ENCODE measurements at places on chromosomes 12 and 14.

DNA sequence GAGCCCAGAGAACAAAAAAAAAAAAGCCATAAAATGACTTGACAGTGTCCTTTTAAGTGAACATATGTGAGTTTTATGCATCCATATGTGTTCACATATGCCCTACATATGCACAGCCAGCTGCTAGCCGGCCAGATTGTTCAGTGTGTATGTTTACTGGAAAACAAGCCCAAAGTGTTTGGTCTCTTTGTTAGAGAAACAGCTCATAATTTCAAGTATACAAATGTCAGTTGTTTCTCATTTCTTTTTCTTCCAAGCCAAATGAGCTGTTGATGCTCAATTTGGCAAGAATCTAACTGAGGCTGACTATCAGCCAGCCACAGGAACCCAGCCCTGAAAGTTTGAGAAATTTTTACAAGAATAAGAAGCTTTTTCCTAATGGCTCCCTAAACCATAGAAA is 60.8 kb upstream of the TSPAN8 start:
- no peak for DNase-seq

DNA sequence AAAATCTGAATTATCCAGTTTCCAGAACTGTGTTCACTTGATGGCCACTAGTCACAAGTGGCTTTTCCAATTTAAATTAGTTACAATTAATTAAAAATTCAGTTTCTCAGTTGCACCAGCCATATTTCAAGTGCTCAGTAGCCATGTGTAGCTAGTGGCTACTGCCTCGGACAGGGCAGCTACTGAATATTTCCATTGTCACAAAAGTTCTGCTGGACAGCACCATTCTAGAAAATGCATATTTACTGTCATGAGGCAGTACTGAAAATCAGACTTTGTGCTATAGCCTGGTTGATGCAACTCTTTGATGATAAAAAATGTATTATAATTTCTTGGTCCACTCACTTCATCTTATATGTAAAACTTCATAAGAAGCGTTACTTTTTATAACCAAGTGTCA is 11.5 kb upstream of the OVCH1 start:
- no peak for DNase-seq

- DNase-seq, result no peak
These were observed 29.3 kb downstream of the DIO3 start for GRCh38 chr14:101590616-101591015.

DNA sequence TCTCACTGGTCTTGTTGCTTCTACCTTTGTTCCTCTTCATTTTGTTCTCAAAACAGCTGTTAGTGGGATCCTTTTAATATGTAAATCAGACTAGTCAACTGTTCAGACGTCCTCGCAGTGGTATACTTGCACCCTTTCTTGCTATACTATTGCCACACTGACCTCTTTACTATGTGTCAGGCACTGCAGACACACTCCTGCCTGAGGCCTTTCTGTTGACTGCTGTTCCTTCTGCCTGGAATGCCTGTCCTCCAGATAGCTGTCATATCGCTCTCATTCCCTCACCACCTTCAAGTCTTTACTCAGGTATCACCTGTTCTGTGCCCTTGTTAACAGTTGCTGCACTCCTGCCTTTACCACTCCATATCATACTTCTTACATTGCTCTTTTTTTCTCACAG is 90.0 kb upstream of the TMEM263 start:
- no peak for DNase-seq

- no peak for DNase-seq
These were observed 158.4 kb downstream of the FBXL14 start for GRCh38 chr12:1436015-1436414.

- no peak for DNase-seq
These were observed 9.0 kb downstream of the PLEKHA5 start for GRCh38 chr12:19138551-19138950.

DNA sequence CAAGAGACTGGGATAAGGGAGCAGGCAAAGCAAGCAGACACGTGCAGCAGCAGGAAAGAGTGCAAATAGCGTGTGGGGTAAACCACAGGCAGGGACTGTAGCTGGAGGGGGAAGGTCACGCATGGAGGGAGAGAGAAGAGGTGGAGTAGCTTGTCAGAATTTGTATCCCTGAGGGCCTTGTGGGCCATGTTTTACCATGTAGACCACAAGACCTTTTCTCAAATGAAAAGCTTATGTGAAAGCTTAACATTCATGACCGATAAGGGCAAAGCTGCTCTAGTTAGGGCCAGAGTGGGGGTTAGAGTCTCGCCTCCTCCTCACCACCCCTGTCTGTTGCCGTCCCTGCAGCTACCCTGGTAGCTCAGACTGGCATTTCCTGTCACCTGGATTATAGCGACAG is 152.9 kb upstream of the E2F7 start:
- DNase-seq, result no peak

- DNase-seq, result no peak
These were observed 1.1 kb upstream of the C14orf132 start for GRCh38 chr14:96037891-96038557.

GRCh38 chr14:57390806-57391516 is 575 bp downstream of the NAA30 start:
- DNase-seq, result no peak

GRCh38 chr14:53714495-53715192 is 242.0 kb downstream of the BMP4 start:
- no peak for DNase-seq

GRCh38 chr12:118521036-118521370 is 144.6 kb downstream of the SUDS3 start:
- no peak for DNase-seq

- no peak for DNase-seq
These were observed 12.9 kb downstream of the RIOX1 start for GRCh38 chr14:73503648-73504047.

- DNase-seq, result no peak
These were observed 41.4 kb downstream of the ACTN1 start for GRCh38 chr14:68937471-68938270.

DNA sequence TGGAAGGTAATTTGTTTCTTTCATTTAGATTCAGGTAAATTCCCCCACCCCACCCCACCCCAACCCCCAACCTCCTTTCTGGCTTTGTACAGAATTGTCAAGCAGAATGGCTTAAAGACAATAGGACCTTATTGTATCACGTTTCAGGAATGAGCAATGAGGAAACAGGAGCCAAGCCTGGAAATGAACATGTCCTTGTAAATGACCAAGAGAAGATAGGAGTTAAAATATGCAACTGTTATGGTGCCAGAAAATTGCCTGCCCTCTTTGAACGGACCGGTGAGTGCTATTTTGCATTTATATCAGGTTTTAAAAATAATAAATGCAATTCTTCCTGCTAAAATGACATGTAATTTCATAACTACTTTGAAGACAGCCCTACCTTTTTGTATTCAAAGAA is 141.6 kb upstream of the PELI2 start:
- DNase-seq, result no peak

DNA sequence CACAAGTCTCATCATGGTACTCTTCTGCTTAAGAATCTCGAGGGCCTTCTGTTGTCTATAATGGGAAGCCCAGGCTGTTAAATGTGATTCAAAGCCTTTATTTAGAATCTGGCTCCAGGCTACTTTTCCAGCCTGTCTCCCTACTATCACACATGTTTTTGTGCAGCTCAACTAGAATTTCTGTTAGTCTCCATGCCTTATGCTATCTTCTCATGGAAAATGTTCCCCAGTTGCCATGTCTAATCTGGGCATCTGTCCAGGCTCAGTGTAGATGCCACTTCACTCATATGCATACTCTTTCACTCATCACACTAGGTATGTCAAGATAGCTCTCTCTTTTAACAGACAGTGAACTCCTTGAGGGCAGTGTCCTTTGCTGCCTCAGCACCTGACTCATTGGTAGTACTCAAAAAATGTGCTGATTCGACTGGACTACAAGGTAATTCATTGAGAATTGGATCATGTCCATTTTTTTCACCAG is 145.3 kb downstream of the TTLL5 start:
- DNase-seq, result no peak

DNA sequence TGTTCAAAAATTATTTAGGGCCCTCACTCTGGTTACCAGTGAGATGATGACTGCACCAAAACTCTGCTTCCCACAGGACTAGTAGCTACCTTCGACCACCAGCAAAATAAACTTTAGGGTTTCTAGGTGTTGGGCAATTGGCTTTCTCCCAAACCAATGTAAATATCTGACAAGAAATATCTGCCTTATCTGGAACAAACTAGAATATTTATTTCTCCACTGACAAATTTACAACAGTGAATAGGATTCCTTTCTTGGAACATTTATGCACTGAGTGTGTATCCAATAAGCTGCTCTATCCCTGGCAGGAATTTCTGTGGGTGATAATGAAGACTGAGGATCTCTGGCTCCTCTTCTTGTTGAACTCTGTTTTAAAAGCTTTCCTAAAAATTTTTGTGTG is 148.6 kb downstream of the SLC6A15 start:
- DNase-seq, result no peak

GRCh38 chr12:117972301-117972700 is 3.5 kb upstream of the KSR2 start:
- no peak for DNase-seq

- DNase-seq, result peak; percentile 54
These were observed 28.0 kb downstream of the NELL2 start for GRCh38 chr12:44847888-44848702.

All from CD4-positive, alpha-beta T cell (primary cell).